HT-29 (cell line): ENCODE measurements at places on chromosomes 2 and 18. TPM values are rescaled to one million over a fixed set of nuclear protein-coding genes. Genes with fewer than 3 reads are reported as not detected.

The ACVR1C gene
- 0.03 TPM in 2 replicates for total RNA-seq

DNA sequence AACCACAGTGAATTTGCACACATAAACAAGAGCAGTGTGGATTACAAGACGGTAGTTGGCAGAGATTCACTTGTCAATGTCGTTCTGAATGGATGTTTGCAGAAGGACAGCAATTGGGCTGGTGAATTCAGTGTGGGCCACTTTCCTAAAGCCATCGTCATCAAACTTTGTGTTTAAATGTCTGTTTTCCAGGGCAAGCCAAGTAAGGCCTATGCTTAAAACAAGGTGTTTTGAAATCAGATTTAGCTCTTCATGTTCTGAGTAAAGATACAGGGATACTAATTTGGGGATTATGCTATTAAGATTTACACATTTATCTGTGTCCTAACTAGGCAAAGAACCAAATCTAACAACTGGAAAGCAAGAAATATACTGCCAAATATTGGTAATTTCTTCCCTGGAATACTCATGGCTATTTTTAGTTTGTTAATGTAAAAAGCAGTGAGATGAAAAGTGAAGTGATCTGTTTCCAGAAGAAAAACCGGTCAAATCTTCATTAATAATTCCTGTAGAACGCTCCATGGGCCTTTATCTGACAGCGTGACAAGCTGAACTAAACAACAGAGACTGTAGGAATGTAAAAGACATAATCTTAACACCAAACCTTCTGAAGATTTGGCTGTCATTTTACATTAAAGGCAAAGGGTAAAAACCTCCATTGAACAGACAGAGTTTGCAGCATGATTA is 175.7 kb downstream of the ICOS start:
- no peak for DNase-seq

The CHST10 gene
- not detected in 2 replicates for total RNA-seq

DNA sequence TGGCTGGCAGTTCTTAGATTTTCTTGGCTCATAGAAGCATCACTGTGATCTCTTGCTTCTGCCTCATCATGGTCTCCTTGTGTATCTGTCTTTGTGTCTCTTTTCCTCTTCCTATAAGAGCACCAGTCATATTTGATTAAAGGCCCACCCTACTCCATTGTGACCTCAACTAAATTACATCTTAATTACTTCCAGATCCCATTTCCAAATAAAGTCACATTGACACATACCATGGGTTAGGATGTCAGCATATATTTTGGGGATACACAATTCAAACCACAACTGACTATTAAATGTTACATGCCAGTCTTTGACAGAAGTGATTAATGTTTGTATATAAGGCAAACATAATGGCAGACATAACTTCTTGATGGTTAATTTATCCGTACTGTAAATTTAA is 27.3 kb upstream of the TMX3 start:
- DNase-seq = no peak

DNA sequence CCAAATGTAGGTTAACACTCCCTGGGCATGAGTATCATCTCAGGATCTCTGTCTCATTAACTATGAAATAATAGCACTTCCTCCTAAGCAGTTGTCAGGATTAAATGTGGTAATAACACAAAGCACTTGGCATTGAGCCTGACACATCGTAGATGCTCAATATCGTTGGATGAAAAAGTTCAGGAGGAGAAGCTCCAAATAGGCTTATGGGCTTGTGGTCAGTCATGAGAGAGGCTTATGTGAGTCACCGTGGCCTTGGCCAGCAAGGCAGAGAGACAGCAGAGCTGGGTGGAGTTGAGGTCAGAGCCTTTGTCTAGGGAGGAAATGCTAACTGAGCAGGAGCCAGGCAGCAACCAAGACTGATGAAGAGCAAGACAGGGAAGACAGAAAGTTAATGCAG is 68.3 kb upstream of the PPM1B start:
- peak; percentile 72 for DNase-seq

The TSPYL6 gene
- 0.13 TPM in 1 of 2 replicates, not detected in the other for total RNA-seq

DNA sequence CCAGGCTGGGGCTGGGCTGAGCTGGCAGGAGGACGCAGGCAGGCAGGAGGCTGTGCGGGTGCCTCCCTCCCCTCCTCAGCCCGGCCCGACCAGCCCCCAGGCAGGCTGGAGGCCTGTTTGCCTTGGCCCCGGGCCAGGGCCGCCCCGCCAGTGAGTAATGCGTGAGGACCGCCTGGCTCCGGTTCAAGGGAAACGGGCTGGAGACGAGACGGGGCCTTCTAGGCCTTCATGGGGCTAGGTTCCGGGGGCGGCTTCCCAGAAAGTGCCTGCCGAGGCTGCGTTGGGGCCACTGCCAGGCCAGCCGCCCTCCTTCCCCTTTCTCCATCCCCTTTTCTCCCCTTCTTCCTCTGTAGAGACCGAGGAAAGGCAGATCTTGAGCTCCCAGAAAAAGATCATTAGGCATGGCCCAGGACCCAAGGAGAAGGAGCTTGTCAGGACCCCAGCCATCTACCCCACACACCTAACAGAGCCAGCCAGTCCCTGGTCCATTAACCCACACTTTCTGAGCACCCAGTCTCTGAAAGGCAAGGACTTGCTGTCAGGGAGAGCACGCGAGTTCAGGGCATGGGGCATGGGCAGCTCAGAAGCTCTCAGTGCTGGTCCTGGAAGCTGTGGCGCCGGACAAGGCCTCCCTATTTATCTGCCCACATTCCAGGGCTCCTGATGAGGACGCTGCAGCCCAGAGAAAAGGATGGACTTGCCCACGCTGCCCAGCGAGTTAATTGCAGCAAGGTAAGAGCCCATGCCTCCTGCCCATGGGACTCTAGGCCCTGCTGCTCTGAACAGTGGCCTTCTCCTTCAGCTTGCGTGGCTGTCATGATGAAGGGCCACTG is 48.5 kb downstream of the SMAD7 start:
- DNase-seq = peak; percentile 72

The GALNT14 gene
- 58.8 and 68.4 TPM in 2 replicates for total RNA-seq

The OSR1 gene
- 8.0 and 8.9 TPM in 2 replicates for total RNA-seq

GRCh38 chr2:241541564-241542277 is 16.8 kb upstream of the BOK start:
- no peak for DNase-seq

DNA sequence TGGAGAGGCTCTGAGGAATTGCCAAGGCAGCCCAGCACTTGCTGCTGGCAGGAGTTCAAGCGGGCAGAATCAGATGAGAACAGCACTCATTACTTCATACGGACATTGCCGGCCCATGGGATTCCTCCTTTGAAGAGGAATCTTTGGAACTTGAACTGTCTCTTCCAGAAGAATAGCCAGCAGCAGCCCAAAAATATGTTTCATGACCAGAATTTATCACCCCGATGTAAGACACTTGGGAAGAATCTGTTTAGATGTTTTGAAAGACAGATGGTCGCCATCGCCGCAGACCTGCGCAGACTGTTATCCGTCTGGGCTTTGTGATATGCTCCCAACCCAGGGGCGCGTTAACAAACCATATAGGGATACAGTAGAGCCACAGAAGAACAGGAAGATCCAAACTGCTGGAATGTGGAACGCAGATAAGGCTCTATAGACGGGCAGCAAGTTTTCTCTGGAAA is 3.7 kb upstream of the ADI1 start:
- no peak for DNase-seq

The SPP2 gene
- total RNA-seq = not detected in 2 replicates

The VSNL1 gene
- total RNA-seq = not detected in 2 replicates

DNA sequence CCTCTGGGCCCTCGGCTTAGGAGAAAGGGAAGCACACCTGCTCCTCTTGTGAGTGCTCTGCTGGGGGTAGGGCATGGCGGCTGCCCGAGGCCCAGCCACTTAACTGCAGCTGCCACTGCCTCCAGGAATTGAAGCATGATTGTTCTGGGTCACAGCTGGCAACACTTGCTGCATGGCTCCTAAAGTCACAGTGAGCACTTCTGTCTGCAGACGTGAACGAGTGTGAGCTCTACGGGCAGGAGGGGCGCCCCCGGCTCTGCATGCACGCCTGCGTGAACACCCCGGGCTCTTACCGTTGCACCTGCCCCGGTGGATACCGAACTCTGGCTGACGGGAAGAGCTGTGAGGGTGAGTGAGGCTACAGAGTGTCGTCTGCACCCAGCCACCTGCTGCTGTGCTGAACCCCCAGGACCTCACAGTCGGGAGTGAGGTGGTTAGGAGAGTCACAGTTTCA is 44.4 kb downstream of the FBLN7 start:
- no peak for DNase-seq

DNA sequence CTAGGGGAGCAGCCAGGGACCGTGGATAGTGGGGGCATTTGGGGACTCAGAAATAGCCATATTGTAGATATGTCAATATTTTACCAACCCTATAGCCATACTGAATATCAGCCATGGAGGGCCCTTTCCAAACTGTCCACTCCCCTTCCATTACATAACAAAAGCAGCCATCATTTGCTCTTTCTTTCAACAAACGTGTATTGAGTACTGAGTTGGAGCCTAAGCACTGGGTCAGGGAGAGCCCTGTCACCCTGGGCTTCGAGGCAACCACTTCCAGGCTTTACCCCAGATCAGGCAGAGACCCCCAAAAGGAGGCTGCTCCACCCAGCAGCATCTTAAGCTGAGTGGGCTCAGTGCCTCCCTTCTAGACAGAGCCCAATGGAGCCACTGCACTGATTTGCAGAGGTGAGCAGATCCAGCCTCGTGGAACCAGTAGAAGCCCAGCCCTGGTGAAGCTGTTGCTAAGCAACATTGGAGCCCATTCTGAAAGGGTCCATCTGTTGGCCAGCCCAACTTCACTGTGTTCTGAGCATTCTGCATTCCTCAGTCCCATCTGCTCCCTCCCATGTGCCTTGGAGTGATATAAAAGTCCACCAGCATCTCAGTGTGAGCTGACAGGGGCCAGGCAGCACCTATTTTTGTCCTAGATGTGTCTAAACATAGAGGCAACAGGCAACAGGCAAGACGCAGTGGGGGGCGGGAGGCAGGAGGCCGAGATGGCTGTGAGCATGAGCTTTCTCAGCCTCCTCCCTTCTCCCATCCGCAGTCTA is 112.1 kb downstream of the PLB1 start:
- no peak for DNase-seq

- peak; percentile 61 for DNase-seq
Measured at GRCh38 chr18:31685097-31686082, 1.0 kb upstream of the B4GALT6 start.

The SPDYA gene
- 0.46 and 1.1 TPM in 2 replicates for total RNA-seq

- no peak for DNase-seq
Measured at GRCh38 chr2:180662941-180663471, 317.4 kb upstream of the UBE2E3 start.

The RGPD3 gene
- total RNA-seq = 0.03 TPM in 1 of 2 replicates, not detected in the other

The WNT10A gene
- 14.9 and 18.7 TPM in 2 replicates for total RNA-seq

DNA sequence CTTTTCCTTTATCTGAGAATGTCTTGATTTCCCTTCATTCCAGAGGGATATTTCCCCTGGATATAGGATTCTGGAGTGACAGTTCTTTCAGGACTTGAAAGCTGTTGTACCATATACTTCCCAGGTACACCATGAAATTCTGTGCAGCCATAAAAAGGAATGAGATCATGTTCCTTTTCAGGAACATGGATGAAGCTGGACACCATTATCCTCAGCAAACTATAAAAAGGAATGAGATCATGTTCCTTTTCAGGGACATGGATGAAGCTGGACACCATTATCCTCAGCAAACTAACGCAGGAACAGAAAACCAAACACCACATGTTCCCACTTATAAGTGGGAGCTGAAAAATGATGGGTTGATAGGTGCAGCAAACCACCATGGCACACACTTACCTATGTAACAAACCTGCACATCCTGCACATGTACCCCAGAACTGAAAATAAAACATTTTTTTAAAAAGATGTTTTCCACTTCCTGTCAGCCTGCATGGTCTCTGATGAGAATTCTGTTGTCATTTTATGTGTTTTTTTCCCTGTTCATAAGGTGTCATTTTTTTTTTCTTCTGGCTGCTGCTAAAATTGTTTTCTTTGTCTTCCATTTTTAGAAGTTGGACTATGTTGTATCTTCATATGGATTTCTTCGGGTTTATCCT is 133.3 kb downstream of the DNAH6 start:
- no peak for DNase-seq

The ATG16L1 gene
- total RNA-seq = 32.4 and 36.6 TPM in 2 replicates

DNA sequence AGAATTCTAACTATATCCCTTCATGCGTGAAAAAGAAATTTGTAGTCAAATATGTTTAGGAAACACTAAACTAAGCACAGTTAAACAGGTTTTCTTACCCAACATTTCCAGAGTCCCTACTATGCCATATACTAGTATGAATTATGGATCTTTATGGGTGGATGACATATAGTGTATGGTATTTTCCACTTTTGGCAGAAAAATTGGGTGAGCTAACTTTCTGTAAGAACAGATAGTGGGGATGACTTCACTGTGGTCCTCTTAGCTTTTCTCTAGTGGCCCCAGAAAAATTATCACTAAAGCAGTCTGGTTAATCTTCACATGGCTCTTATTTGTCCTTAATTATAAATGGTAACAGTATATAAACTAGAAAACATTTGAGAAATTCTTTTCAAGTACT is 240.0 kb upstream of the GULP1 start:
- no peak for DNase-seq

The TUBB8B gene
- not detected in 2 replicates for total RNA-seq

- DNase-seq = no peak
Measured at GRCh38 chr2:225040856-225041206, 1.4 kb downstream of the DOCK10 start.

The TMEFF2 gene
- total RNA-seq = not detected in 2 replicates

DNA sequence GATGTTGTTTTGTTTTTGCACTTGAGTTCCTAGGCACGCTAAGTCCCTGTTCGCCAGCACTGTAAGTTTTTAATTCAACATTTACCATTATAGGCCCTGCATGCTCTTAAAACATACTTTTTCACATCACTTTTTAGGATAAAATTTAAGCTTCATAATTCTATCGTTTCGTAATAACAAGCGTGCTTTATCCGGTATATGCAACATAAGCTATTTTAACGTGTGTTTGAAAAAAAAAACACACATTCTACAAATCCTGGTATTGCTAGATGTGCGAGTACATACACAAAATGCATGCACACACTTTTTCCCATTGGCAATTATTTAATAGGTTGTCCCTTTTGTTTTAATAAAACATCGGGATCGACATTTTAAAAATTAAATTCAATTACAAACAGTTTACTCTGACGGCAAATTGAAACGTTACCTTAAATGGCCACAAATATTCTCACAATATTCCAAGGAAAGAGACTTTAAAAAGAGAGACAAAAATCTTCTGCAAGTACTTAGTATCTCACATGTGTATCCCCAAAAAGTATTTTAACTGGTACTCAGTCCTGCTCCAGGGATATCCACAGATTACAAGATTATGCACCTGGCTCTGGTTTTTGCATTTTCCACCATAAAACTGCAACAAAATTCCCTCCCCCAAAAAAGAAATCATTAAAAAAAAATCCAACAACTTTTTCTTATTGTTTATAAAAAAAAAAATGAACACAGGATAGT is 1.0 kb upstream of the TCF4 start:
- DNase-seq = no peak

The MYCN gene
- 0.16 TPM in 1 of 2 replicates, not detected in the other for total RNA-seq
